ENCODE measurements at places on chromosomes 5 and 9.

GRCh38 chr9:137630679-137631078 is 11.9 kb downstream of the EHMT1 start:
- DNase-seq, result no peak

DNA sequence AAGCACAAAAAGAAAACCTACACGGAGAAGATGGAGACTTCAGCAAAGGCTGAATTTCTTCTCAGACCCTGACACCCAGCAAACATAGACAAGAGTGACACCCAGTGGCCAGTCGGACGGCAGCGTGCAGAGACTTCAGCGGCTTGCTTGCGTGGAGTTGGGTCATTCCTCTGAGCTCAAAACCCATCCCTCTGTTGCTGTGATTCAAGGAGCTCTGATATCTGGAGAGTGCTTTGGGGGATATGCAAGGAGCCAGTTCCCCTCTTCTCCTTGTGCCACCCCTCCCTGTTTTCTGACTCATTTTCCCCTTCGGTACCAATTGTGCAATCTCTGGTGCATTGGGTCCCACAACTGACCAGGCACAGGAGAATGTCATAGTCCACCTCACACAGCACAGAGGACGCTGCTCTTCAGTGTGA is 27.5 kb downstream of the SH3TC2 start:
- peak; percentile 83 for DNase-seq

DNA sequence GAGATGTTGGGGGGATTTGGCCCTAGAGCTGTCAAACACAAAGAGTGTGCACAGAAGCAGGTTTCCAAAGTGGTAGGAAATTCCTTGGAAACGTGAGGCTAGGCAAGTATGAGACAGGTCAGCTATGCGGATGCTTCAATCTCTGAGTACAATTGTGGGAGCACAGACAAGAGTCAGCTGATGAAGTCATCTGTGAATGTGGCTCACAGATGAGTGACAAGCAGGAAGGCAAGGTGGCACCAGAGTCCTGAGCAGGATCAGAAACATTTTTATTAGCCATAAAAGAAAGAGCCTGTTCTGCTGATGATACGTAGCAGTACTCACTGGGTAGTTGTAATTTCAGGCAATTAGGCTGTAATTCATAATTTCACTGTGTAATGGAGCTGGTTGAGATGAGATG is 117.0 kb downstream of the DCP2 start:
- no peak for DNase-seq

DNA sequence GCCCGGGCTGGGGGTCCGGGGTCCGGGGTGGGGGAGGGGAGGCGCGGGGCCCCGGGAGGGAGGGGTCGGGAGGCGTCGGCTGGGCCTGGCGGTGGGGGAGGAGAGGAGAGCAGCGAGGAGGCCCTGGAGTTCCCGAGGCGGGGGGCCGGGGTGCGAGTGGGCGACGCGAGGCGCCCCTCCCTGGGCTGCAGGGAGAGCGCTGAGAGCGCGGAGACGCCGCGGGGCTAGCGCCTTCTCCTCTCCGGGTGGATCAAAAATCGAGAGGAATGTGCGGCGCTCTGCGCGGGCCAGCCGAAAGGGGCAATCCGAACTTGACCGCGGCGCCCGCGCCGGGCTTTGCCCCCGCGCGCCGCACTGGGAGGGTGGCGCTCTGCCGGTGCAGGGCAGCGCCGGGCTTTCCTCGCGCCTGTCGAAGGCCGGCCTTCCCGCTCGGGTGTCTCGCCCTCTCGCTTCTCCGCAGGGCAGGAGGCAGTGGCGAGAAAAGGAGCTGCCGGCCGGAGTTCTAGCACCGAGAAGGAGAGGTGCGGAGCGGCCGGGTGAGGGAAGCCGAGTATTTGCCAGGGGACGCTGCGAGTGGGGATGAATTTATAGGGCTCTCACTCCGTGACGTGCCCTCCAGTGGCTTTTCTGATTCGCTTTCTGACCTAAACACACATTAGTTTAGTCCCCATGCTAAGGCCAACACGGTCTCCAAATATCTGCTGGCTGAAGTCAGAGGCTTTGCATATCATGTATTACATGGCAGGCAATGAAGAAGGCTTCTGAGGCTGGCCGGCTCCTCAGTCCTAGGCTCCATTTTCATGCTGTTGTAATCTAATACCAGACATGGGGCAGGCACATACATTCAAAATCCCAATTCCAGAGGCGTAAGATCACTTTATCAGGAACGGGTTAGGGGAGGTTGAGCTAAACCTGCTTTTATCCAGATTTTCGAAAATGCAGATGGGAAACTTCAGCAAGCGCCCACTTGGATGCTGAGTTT is 503 bp upstream of the GDNF start:
- peak; percentile 38 for DNase-seq

- DNase-seq, result no peak
These were observed 14.2 kb upstream of the PHF2 start for GRCh38 chr9:93562157-93562556.

- DNase-seq, result no peak
These were observed 120.6 kb downstream of the HMHB1 start for GRCh38 chr5:143932584-143932983.

DNA sequence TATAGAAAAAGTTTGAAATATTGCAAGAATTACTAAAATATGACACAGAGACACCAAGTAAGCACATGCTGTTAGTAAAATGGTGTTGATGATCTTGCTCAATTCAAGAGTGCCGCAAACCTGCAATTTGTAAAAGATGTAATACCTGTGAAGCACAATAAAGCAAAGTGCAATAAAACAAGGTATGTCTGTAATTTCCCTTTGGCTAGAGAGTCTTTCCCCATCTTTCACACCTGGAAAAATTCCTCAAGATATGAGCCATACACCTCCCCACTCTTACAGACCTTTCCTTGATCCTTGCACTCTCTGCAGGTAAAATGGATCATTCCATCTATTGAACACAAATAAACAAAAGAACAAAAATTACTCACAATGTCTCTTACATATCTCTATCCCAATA is 597.8 kb downstream of the EFNA5 start:
- DNase-seq, result no peak

DNA sequence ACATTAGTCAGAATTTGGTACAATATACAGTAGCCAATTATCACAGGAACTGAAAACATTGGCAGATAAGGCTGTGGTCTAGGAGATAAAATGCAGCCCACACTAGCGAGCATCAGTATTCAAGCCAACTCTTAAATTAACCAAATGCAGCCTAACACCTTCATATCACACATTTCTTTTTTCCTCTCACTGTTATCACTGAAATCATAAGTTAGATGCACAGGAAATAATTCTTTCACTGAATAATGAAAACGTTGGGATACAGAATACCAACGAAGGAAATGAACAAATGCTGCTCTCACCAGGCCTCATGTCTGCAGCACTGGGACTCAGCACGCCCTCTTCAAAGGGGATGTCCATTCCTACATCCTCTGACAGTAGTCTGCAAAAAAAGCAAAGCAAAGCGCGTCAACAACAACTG is 109.1 kb upstream of the PCA3 start:
- no peak for DNase-seq

GRCh38 chr5:124743602-124744169 is 2.8 kb downstream of the ZNF608 start:
- no peak for DNase-seq

- no peak for DNase-seq
These were observed 120.6 kb upstream of the GABRP start for GRCh38 chr5:170662966-170663365.

DNA sequence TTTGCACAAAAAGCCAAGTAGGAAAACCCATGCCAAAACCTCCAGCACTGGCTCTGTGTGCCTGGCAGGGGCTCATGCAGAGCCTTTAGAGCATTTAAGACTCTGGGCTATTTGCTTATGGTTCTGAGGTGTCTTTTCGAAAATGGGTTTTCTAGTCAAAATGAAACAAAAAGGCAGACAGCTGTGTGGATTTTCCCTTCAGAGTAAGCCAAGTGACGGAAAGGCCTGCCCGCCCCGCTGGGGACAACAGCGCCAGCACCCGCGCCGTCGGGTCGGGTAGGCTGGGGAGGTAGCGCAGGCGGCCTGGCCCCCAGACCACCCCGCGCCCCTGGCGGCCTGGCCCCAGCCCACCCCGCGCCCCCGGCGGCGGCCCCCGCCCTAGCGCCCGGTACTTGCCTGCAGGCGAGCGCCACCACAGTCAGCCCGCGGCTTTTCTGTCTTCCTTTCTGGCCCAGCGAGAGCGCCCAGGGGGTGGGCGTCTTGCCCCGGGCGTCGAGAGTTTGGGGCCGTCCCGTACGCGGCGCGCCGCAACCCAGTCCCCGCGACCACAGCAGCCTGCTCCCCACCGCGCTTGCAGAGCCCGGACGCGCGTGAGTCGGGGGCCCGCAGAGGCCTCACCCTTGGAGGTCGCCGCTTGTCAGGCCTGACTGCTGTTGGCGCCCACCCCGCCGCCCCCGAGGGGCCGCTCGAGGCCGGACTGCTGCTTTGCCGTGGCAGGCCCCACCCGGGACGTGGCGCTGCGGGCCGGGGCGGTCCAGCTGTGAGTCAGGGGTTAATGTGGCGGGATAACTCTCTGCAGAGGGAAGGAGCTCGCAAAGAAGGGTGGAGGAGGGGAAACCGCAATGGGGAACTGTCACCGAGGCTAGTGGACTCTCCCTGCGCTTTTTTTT is at the start of gene TICAM2:
Gene TICAM2 (minus strand): TSS at position 779 of the 890 bp plus-strand sequence. CDS start 21,223 bp downstream, outside the sequence.
- DNase-seq, result peak; percentile 74

DNA sequence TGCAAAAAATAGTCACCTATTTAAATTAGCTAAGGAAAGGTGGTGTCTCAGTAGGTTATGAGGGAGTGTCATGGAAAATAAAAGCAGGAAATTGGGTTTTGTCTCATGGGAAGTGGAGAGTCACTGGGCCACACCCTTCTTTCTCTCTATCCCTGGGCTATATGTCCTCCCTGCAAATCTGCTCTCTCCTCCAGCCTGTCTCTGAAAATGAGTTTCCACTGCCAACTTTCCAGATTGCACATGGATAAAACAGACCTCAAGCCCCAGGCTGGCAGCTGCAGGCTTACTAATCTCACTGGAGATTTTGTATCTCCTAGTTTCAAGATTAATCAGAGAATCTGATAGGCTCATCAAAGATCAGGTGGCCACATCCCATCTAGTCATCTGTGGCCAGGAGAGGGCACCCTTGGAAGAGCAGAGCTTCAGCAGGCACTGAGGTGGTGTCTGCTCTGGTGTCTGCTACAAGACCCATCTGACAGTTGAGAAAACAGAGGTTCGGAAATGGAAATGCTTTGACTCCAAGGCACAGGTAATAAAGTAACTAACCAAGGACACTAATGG is 178.9 kb downstream of the MSX2 start:
- no peak for DNase-seq

DNA sequence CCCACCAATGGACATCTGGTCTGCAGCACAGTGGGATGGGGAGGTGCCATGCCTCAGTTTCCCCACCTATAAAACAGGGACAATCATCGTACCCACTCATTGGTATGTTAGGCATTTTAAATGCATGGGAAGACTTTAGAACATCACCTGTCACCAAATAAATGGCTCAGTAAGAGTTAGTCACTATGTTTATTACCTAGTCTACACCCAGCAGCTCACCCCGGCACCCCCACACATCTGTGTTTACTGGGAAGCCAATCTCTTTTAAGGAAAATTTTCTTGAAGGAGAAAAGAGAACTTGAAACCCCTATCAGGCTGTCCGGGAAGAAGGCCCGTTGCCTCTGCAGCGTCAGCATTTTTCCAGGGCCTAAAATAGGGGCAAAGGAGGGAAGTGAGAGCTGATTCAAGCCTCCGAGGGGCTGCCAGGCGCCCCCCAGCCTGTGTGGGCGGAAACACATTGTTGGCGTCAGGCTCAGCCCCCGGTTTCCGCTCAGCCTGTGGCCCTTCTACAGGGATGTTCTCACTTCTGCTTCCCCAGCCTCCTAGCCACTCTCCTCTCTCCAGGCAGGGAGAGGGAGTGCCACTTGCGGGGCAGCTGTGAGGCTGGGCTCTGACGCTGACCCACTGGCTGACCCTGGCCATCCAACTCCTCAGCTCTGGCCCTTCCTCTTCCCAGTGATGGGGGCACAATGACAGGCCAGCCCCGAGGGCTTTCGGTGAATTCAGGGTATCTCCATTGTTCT is 4.6 kb downstream of the CSF1R start:
- DNase-seq, result peak; percentile 49

GRCh38 chr5:38979535-38979934 is 94.7 kb downstream of the RICTOR start:
- DNase-seq, result peak; percentile 70

- DNase-seq, result no peak
These were observed 1352.2 kb upstream of the ACO1 start for GRCh38 chr9:31032206-31032605.

DNA sequence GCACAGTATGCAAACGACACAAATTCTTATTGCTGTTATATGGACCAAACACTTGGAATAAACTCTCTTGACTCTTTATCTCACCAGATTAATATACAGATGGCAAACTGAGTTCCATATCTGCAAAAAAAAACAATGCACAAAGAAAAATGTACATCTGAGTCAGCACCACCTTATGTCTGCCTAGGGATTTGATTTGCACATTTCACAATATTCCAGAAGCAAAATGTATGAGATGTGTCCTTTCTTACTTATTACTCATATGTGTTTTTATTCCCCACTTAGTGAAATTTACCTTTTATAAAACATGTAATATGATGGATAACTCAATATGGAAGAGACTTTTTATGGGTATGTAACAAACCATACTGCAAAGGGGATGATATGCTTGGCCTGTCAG is 236.9 kb downstream of the GLIS3 start:
- DNase-seq, result no peak

- no peak for DNase-seq
These were observed 131.1 kb upstream of the ICE1 start for GRCh38 chr5:5291357-5291756.

- peak; percentile 77 for DNase-seq
These were observed 54.5 kb downstream of the ZNF366 start for GRCh38 chr5:72452515-72453245.

DNA sequence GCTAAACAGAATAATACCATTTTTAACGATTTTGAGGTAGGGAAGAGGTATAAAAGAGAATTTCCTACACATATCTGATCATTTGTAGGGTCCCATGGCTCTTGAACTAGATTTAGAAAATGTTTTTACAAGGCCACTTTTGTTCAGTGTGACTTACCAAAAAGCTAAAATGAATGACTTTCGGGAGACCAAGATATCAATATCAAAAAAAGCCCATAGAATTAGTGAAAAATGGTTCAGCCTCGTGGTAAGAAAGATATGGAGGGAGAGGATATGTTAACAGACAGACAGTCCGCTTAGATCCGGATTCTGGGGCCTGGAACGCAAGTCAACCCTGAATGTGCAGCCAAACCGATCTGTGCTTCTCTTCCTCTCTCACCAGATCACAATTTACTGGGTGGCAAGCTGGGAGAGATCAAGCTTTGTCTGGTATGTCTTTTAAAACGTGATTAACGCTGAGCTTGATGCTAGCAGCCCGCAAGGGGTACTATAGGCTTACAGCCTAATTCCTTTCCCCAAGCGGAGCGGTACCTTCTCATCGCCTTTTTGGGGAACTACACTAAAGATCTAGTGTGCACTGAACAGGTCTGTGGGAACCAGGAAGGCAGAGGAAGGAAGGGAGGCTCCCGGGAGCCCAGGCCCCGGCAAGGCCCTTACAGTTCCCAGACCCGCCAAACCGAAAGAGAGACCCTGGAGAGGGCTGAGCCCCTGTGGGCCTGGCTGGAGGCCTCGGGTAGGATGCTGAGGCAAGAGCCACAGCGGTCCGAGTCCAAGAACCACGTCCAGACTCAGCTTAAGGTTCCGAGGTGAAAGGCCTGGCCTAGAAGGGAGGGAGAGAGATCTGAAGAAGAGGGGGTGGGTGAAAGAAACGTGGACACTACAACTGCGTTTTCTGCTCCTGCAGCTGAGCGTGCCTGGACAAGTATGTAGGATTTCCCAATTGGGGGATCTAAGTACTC is 2.9 kb downstream of the NR2F1-AS1 start:
- DNase-seq, result no peak

GRCh38 chr9:21287280-21287679 is 17.8 kb downstream of the IFNA5 start:
- no peak for DNase-seq
